ENCODE measurements at places on chromosomes 7 and 10. TPM values are rescaled to one million over a fixed set of nuclear protein-coding genes. Genes with fewer than 3 reads are reported as not detected.

- DNase-seq: no peak
Measured at GRCh38 chr7:155588468-155588998, 42.2 kb upstream of the CNPY1 start.

DNA sequence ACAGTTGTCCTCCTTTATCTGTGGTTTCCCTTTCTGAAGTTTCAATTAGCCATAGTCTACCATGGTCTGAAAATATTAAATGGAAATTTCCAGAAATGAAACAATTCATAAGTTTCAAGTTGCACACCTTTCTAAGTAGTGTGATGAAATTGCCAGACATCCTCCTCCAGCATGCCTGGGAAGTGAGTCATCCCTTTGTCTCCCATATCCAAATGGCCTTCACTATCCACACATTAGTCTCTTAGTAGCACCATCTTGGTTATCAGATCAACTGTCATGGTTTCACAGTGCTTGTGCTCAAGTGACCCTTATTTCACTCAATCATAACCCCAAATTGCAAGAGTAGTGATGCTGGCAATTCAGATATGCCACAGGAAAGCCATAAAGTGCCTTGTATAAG lies 83.4 kb upstream of the PPP1R9A start:
- DNase-seq: peak; percentile 20

GRCh38 chr7:94332571-94332970 lies 62.1 kb upstream of the COL1A2 start:
- DNase-seq: no peak

DNA sequence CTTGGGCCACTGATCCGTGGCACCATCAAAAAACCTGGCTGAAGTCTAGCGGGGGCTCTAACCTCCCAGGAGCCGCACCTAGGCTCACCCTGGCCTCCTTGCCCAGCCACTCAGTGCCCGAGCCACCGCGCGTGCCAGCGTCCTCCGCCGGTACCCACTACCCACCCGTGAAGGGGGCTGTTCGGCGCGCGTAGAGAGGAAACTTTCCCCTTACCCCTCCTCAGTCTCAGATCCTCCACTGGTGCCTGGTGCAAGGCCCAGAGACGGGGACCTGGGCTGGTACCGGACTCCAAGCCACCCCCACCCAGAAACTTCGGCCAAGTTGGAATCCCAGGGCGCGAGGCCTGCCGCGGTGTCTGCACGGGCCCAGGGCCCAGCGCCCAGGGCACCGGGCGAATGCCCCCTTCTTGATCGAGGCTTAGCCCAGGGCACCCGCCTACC lies 3.5 kb upstream of the EBF3 start:
- no peak for DNase-seq

- no peak for DNase-seq
Measured at GRCh38 chr10:3666525-3667302, 118.3 kb downstream of the KLF6 start.

GRCh38 chr10:75788394-75789205 lies 357.2 kb downstream of the LRMDA start:
- DNase-seq: peak; percentile 7

DNA sequence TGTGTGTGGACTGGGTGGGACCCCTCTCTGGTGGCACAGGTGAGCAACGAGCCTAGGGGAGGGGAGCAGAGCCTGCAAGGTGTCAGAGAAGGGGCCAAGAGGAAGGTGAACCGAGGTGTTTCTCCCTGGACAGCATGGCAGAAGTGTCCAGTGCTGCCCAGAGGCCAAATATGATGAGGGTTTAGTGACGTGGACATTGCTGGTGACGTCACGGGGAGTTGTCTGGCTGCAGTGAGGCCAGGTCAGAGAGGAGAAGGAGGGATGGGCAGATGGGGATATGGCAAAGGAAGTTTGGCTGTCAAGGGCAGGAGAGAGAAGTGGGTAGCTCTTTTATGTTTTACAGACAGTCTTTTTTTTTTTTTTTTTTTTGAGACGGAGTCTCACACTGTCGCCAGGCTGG lies 2.6 kb upstream of the ZNF853 start:
- DNase-seq: no peak

GRCh38 chr7:2477447-2478398 lies 1.5 kb upstream of the GRIFIN start:
- peak; percentile 79 for DNase-seq

GRCh38 chr7:39633563-39634477 lies 10.4 kb downstream of the RALA start:
- DNase-seq: no peak

DNA sequence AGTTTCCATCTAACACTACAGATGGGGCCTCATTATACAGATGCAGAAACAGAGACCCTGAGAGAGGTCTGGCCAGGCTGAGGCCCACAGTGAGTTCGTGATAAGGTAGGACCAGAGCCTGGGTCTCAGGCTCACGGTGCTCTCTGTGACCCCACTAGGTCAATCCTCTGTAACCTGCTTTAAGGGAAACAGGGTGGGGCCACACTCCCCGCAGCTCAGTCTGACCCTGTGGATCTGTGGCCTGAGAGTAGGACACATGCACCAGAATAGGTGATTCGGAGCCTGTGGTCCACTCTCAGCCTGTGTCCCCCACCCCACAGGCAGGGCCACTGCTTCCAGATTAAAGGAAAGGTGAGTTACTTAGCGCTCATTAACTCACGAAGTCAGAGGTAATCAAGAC lies 137.8 kb upstream of the FAM20C start:
- no peak for DNase-seq

DNA sequence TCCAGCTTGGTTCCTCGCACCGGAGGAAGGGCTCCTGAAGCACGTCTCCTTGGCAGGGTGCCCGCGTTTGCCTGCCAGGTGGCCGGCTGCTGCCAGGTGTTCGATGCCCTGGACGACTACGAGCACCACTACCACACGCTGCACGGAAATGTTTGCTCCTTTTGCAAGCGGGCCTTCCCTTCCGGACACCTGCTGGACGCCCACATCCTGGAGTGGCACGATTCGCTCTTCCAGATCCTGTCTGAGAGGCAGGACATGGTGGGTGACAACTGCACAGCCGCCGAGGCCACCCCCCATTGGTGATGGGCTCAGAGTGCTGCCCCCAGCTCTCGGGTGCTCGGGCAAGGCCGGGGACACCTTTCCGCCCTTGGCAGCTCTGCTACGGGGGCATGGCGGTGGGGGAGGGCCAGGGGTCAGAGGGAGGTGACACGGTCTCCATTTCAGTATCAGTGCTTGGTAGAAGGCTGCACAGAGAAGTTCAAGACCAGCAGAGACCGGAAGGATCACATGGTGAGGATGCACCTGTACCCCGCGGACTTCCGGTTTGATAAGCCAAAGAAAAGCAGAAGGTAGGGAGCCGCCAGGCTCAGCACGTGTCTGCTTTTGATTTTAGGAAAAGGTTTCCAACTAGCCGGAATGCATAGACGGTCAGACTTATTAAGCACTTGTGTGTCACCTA lies 1.1 kb downstream of the ZNF511 start:
- peak; percentile 69 for DNase-seq

DNA sequence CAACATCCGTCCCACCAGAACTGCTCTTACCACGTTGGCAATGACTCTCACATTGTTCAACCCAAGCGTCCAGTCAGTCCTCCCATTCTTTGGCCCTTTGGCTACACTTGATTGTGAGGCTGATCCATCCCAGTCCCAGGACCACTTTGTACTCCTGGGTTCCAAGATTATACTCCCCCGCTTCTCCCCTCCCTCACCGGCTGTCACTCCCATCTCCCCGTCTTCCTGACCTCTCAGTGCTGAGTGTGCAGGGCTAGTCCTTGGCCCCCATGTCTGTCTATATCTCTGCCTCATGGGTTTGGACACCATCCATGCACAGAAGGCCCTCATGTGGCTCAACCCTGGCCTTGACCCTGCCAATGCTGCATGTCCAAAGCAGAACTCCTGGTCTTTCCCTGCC lies 12.5 kb downstream of the ARHGAP22 start:
- DNase-seq: no peak

DNA sequence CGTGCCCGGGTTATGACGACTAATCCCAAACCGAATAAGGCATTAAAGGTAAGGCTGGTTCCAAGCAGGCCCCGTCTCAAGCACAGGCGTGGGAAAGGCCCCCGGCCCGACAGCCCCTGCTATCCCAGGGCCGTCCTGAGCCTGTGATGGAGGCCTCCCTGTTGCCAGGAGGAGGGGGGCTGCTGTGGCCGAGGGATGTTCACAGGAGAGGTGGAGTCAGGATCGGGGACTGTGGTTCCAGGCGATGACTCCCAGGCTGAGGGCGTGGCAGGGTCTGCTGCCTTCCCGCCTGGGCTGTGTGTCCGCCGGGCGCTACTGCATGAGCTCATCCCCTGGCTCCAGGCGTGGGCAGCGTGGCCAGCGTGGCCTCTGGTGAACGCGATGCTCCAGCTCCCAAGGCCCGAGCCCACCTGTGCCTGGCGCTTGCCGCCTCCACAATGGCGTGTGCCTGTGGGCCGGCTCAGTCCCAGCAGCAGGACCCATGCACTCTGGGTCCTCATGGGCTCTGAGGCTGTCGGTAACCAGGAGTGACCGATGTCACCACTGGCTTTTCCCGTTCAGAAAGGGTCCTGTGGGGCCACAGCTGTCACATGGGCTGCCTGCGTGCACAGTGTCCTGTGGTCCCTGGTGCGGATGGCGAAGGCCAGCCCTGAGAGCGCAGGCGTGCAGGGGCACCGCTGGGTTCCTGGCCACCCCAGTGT lies 8.8 kb downstream of the MAFK start:
- DNase-seq: no peak

DNA sequence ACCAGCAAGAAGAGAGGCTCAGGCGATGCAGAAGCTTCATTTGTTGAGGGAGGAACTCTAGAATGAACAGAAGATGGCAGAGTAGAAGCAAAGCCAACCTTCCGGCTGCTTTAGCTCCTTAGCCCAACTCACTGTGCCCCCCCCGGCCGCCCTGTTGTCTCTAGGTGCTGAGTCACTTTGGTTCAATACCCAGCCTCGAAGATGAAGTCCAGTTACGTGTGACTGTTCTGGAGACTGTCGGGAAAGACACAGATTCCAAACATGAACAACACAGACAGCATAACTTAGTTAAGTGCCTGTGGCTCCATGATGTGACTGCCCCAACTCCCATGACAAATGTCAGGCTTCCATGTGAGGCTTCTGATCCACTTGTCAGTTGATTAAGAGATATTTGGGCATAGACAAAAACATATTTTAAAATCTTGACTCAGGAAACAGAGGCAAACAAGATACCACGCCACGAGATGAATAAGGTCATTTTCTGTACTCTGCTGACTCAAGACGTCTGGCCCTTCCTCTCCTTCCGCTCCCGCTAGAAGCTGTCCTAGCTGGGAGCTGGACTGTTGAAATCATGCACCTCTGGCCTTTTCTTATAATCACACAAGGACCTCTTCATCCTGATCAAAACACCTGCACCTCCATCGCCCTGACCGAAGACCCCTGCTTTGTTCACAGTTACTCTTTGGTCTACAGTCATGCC lies 199.3 kb downstream of the FRMD4A start:
- no peak for DNase-seq

- no peak for DNase-seq
Measured at GRCh38 chr7:43083106-43083505, 29.3 kb upstream of the HECW1 start.

- DNase-seq: no peak
Measured at GRCh38 chr10:93379731-93380575, 102.2 kb downstream of the MYOF start.

DNA sequence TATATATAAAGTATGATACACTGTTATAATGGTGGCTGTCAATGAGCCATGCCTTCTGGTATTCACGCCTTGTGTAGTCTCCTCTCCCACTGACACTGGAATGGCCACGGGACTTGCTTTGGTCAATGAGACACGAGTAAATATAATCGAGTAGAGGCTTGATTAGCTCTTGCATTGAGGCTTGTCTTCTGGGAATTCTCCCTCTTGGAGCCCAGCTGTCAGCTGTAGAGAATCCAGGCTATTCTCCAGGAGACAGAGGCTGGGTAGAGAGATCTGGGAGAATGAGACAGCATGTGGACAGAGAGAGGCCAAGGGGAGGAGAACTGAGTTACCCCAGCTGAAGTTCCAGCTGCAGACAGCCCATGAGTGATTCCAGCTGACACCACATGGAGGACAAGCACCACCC lies 25.2 kb upstream of the PLCE1 start:
- DNase-seq: no peak

DNA sequence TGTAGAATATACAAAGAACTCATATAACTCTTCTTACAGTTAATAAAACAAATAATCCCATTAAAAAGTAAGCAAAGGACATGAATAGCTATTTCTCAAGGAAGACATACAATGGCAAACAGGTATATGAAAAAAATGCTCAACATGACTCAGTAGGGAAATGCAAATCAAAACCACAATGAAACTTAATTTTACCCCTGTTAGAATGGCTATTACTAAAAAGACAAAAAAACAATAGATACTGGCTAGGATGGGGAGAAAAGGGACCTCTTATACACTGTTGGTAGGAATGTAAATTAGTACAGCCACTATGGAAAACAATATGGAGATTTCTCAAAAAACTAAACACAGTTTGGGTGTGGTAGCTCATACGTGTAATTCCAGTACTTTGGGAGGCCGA lies 37.8 kb downstream of the HERPUD2 start:
- DNase-seq: no peak

CUZD1 gene
- not detected for total RNA-seq

EBLN1 gene
- total RNA-seq: not detected

LRIT1 gene
- not detected for total RNA-seq

OR2A42 gene
- total RNA-seq: not detected

HOXA2 gene
- total RNA-seq: 6.6 TPM

CFTR gene
- total RNA-seq: 34.2 TPM

DDC gene
- 11.9 TPM for total RNA-seq

VGF gene
- total RNA-seq: 0.39 TPM

PIP gene
- total RNA-seq: not detected

SERPINE1 gene
- total RNA-seq: 4.6 TPM
